ENCODE measurements at places on chromosomes 7 and 10. TPM values are rescaled to one million over a fixed set of nuclear protein-coding genes. Genes with fewer than 3 reads are reported as not detected.
A peak's percentile ranks its signal among the peaks of the same experiment; 100 is the strongest.

GRCh38 chr7:158431941-158432347 lies 155.7 kb downstream of the PTPRN2 start:
- peak; percentile 63 for DNase-seq

DNA sequence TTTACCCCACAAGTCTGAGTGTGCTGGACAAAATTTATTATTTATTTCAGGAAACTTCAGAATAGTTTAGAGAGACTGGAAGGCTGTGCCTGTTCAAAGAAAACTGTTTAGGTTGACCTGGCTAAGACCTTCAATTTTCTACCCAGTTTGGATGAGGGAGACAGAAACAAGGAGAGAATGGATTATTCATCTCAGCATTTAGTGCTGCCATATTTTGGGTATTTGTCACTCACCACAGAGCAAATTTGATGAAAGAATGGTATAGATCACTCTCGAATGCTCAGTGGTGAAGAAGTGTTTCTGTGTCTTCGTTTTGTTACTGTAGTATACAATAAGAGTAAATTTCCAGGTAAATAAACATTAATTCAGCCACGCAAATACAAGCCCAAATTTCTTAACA lies 71.8 kb downstream of the SEMA3C start:
- no peak for DNase-seq

Gene SLC18A2
- not detected for total RNA-seq

Gene NUTM2B
- 0.64 TPM for total RNA-seq

Measured in HFFc6 (cell line).